Cortex of kidney (tissue), 1 donor: ENCODE measurements at places on chromosomes 1 and 21.

GRCh38 chr1:162732566-162733335 lies 57.8 kb upstream of the HSD17B7 start:
- DNase-seq: no peak

DNA sequence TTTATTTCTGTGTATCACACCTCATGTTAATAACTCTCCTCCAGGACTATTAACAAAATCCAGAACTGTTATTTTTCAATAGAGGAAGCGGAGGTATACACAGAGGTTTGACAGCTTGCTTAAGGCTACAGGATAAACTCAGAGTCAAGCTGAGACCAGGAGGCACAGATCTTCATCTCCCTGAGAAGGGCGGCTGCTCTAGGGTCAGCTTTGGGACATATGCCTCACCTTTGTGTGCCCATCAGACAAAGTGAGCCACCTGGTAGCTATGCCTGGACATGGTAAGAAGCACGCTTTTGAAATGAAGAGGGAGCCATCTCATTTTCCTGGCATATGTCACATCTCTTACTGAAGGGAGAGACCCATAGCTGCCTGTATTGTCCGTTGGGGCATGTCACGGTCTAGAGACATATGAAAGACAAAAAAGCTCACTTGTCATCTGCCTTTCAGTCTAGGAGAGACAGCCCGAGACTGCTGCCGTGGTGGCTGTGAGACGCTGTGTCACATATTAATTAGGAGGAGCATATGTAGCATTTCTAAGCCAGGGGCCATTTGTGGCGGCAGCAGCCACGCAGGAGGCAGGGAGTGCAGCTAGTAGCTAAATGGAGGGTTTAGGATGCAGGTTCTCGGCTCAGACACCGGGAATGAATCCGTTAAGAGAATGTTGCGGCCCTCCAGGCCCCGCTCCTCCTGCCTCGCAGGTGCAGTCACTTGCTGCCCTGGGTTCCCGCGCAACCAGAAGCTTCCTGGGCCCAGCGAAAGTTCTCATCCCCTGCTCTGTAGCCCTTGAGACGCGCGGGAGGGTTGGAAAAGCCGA lies 161.3 kb upstream of the C1orf21 start:
- DNase-seq: no peak

GRCh38 chr1:184506481-184506880 lies 119.7 kb downstream of the C1orf21 start:
- no peak for DNase-seq

- DNase-seq: no peak
Measured at GRCh38 chr1:98001764-98002163, 80.9 kb upstream of the DPYD start.

- DNase-seq: no peak
Measured at GRCh38 chr1:119917304-119918055, 21.2 kb upstream of the ADAM30 start.
